ENCODE measurements at places on chromosomes 1 and 21. TPM values are rescaled to one million over a fixed set of nuclear protein-coding genes. Genes with fewer than 3 reads are reported as not detected.

The UBE2U gene
- total RNA-seq = not detected

The UTP25 gene
- total RNA-seq = 12.3 TPM

The SIM2 gene
- not detected for total RNA-seq

The THEMIS2 gene
- total RNA-seq = 3.7 TPM

The PPM1J gene
- 4.9 TPM for total RNA-seq

All from temporal lobe (tissue), 4 donors.